ENCODE measurements at places on chromosomes 3 and 15.

DNA sequence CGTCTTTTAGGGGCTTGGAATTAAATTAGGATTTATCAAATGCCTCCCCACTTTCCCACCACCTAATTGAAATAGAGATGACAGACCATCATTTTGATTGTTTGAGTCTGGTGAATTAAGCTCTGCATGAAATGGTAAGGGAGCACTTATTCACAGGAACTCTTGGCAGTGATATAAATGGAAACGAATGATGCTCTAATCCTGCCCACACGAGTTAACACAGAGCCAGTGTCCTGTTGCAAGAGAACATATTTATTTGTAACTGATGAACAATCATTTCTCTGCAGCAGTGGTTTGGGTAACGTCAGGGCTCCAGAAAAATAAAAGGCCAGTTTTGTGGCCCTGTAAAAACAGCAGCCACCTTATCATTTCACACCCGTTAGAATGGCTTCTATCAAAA, 163.3 kb downstream of the FEZF2 start:
- no peak for DNase-seq

- no peak for DNase-seq
These were observed 49.3 kb upstream of the CA12 start for GRCh38 chr15:63430766-63431451.

GRCh38 chr3:195072916-195073564, 197.9 kb downstream of the XXYLT1 start:
- no peak for DNase-seq

DNA sequence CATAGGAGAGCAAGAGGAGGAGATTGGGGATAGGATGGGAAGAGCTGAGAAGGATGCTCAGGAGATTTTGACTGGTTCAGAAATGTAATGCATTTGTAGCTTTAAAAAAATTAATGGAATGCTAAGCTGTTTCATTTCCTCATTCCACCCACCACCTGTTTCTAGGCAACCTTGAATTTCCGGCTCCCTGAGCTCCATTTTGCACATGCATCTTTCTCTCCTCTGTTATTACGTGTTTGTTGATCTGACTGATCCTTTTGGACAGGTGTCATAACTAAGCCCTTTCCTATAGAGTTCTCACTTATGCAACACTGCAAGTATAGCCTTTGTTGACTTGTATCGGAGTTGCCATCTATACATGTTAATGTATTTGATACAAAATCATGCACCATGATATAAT, 4.3 kb downstream of the TMPRSS7 start:
- no peak for DNase-seq

- DNase-seq, result no peak
These were observed 141.8 kb downstream of the FILIP1L start for GRCh38 chr3:99972380-99973104.

GRCh38 chr3:127006781-127007436, 24.0 kb downstream of the PLXNA1 start:
- DNase-seq, result no peak

DNA sequence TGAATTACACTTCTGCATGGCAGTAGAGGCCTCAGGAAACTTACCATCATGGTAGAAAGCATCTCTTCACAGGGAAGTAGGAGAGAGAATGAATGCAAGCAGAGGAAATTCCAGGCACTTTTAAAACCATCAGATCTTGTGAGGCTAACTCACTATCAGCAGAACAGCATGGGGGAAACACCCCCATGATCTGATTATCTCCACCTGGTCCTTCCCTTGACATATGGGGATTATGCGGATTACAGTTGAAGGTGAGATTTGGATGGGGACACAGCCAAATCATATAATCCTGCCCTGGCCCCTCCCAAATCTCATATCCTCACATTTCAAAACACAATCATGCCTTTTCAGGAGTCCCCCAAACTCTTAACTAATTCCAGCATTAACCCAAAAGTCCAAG, 691.1 kb downstream of the SI start:
- DNase-seq, result no peak

- no peak for DNase-seq
These were observed 54.3 kb upstream of the CCR4 start for GRCh38 chr3:32897001-32897601.
